ENCODE measurements at places on chromosomes 13 and 19. TPM values are rescaled to one million over a fixed set of nuclear protein-coding genes. Genes with fewer than 3 reads are reported as not detected.

GRCh38 chr13:98413796-98414195, 163.1 kb downstream of the STK24 start:
- DNase-seq: no peak

The ZNF329 gene
- 17.8 TPM for total RNA-seq

DNA sequence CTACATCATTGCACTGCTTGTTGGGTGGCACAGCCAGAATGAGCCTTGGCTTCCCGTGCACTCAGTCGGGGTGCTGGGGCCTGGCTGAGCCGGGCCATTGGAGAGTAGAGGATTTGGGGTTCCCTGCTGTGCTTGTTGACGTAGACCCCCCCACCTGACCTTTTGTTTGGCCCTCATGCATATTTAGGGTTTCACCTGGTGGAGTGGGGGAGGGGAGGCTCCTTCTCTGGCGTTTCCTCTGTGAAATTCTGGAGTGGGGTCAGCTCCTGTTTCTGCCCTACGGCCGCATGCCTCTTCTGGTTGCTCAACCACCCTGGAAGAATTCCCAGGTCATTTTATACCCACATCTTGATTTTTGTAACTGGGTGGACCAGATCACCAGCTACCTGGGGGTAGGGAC, 82.8 kb downstream of the SIPA1L3 start:
- DNase-seq: no peak

- no peak for DNase-seq
Observed at GRCh38 chr13:31913459-31913858, 118.1 kb upstream of the FRY start.

DNA sequence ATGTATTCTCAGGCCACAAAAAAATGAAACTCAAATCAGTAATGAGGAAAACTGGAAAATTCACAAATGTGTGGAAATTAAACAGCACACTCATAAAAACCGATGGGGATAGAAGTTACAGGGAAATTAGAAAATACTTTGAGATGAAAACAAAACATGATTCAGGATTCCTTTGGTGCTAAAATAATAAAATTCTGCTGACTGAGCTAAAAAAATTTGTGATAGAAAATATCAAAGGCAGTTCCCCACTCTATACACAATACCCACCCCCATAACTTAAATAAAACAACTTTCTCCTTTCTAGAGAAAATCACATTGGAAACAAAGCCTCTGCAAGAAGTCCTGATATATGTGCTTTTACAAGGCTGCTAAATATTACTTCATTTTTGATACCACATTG, 1.6 kb upstream of the ZNF233 start:
- DNase-seq: no peak

DNA sequence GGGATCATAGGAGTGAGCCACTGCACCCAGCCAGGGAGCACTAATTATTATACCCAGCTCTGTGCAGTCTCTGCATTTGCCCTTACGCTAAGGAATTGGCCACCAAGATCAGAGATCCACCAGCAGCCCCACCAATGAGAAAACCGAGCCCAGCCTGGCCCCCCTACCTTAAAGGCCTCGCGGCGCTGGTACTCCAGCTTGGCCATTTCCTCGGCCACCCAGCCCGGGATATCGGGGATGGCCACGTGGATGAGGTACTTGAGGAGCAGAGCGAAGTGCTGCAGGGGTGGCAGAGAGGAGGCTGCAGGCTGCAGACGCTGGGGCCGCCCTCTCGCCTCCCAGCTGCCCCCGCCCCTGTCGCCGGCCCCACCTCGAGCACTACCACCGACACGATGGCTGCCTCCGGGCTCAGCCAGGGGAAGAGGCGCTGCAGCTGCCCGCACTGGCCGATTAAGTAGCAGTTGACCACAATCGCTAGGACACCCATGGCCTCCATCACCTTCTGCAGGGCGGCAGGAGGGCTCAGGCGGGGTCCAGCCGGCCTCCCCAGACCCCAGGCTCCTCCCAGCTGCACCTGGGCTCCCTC, 7.5 kb downstream of the ANO8 start:
- DNase-seq: no peak
